ENCODE measurements at places on chromosomes 13 and 19.

DNA sequence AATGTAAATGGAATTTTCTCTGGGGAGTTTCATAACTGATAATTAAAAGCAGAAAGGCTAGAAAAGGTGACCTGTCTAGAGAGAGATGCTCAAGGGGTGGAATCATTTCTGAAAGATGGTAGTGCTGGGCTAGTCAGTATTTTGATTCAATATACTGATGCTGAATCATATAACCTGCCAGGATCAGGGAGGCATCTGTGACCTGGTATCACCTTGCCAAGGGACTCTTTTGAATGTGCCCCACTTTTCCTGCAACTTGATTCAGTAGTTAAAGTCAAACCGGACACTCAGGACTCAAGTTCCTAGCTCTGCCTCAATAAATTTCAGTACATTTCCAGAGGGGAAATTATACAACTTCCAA is 15.8 kb downstream of the LCP1 start:
- DNase-seq = no peak

DNA sequence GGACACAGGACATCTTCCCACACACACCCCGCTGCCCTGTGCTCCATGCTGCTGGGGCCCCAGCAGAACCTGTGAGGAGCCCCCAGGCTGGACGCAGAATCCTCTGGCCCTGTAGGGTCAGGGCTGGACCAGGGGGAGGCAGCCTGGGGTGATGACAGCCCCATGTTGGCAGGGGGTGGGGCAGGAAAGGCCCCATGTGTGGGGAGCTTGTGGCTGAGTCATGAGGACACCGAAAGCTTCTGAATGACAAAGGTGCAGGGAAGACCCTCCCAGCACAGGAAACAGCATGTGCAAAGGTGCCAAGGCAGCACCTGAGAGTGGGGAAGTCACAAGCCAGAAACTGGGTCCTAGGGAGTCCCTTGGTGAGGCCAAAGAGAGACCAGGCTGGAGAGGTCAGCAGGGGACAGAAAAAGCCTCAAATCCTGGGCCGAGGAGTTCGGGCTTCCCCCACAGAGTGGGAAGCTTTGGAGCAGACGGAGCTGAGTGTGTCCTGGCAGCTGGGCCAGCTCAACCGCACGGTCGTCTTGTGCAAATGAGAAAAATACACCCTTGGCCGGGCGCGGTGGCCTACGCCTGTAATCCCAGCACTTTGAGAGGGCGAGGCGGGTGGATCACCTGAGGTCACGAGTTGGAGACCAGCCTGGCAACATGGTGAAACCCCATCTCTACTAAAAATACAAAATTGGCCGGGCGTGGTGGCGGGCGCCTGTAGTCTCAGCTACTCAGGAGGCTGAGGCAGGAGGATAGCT is 17.5 kb downstream of the ATP8B3 start:
- no peak for DNase-seq

GRCh38 chr19:29568036-29569025 is 37.8 kb upstream of the POP4 start:
- no peak for DNase-seq

- DNase-seq = no peak
These were observed 34.3 kb upstream of the PCDH8 start for GRCh38 chr13:52882785-52883184.

DNA sequence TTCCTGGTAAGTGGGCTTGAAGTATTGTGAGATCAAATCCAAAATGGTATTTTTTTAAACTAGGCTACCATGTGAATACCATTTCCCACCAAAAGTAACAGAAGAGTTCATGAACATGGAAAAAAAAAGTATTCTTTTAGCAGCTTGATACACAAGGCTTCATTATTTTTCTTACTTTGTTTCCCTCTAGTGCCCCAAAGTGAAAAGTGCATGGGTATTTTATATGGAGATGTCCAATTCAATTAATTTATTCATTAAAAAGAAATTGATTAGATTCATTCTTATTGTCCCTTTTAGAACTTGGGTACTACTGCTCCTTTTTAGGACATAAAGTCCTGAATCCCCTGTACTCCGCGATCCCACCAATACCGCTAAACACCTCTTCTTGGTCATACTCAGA is 28.6 kb upstream of the SCEL start:
- DNase-seq = no peak

DNA sequence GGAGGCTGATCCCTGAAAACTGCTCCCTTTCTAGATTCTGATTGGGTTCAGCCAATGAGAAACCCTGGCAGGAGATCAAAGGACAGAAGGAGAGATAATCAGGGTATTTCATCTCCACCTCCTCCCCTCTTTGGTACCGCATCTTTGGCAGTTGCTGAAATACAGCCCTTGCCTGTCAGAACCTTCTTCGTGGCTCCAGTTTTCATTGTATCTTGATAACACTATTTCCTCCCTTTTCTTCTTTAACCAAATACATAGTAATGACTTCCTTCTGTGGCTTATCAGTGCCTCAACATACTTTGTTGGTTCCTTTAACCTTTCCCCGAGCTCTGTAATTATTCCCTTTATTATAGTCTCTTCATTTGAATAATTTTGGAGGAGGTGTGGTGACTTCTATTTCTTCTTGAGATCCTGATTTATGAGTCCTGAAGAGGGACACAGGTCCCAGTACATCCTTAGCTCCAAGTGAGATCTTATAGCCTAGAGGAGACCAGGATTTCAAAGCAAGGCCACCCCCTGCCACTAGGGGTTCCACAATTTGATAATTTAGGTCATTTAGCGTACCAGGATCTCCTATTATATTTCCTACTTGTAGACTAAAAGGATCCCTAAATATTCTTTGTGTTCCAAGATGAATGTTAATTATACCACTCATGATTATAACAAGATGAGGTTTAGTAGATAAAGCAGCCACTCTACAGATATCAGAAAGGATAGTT is 98.0 kb downstream of the EDNRB start:
- DNase-seq = peak; percentile 11

DNA sequence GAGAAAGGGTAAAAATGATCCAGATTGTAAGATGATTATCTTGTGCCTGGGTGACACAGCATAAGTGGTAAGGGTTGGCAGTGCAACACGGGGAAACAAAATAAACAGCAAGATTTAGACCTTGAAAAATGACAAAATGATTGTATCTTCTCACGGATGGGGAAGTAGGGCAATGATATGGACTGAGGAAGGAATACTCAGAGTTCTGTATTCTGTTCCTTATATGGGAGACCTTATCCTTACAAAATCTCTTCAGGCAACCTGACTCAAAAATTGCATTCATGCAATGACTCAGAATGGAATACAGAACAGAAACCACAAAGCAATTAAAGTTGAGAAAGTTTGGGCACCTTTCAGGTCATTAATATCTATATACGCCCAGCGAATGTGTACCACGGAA is 149.0 kb downstream of the HS6ST3 start:
- no peak for DNase-seq

- DNase-seq = no peak
These were observed 24.2 kb downstream of the VRK3 start for GRCh38 chr19:50000841-50001557.

DNA sequence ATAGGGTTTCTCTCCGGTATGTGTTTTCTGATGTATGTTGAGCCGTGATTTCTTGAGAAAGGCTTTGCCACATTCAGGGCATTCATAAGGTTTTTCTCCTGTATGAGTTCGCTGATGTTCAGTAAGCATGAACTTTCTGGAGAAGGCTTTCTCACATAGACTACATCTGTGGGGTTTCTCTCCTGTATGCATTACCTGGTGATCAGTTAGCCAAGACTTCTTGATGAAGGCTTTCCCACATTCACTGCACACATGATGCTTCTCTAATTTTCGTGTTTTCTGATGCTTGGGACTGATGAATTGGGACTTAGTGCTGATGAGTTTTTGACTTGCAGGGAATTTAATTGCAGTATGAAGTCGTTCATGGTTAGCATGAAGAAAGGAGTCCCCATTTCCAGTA is 21.1 kb downstream of the ZNF350 start:
- DNase-seq = no peak
